ENCODE measurements at places on chromosomes 16 and 17. TPM values are rescaled to one million over a fixed set of nuclear protein-coding genes. Genes with fewer than 3 reads are reported as not detected.

The SOST gene
- not detected for polyA plus RNA-seq

The TBC1D3 gene
- not detected for polyA plus RNA-seq

The OTOA gene
- not detected for polyA plus RNA-seq

The MINK1 gene
- 21.4 TPM for polyA plus RNA-seq

The CSH2 gene
- polyA plus RNA-seq: not detected

The CCL1 gene
- not detected for polyA plus RNA-seq

The HLF gene
- polyA plus RNA-seq: not detected

The ACSM2A gene
- not detected for polyA plus RNA-seq

The PRSS21 gene
- 10.4 TPM for polyA plus RNA-seq

The CLUH gene
- polyA plus RNA-seq: 19.7 TPM

The TRPV3 gene
- 2.2 TPM for polyA plus RNA-seq

The ITGAX gene
- 6.2 TPM for polyA plus RNA-seq

The ZG16B gene
- polyA plus RNA-seq: not detected

The WFDC1 gene
- polyA plus RNA-seq: not detected

The CRYM gene
- polyA plus RNA-seq: not detected

The PRSS22 gene
- polyA plus RNA-seq: not detected

The ST6GALNAC1 gene
- polyA plus RNA-seq: 0.44 TPM

The KRT12 gene
- polyA plus RNA-seq: not detected

The NEUROD2 gene
- polyA plus RNA-seq: not detected

The RNF227 gene
- polyA plus RNA-seq: 3.1 TPM

The CIITA gene
- 173 TPM for polyA plus RNA-seq

The TNFRSF17 gene
- polyA plus RNA-seq: 83.0 TPM

The CRYBA1 gene
- polyA plus RNA-seq: not detected

The GRAP gene
- polyA plus RNA-seq: 123 TPM

The RETREG3 gene
- 105 TPM for polyA plus RNA-seq

The KCNH6 gene
- polyA plus RNA-seq: not detected

The ADAM11 gene
- polyA plus RNA-seq: not detected

The ZNF469 gene
- polyA plus RNA-seq: 0.26 TPM

The PIP4K2B gene
- polyA plus RNA-seq: 11.5 TPM

The PRSS33 gene
- not detected for polyA plus RNA-seq

The SPATA22 gene
- not detected for polyA plus RNA-seq

The PSME3IP1 gene
- 91.6 TPM for polyA plus RNA-seq

The GAS2L2 gene
- not detected for polyA plus RNA-seq

The KRTAP17-1 gene
- not detected for polyA plus RNA-seq

The ANKRD13B gene
- not detected for polyA plus RNA-seq

The KRT36 gene
- polyA plus RNA-seq: not detected

The ITGAD gene
- not detected for polyA plus RNA-seq

The KLHL10 gene
- polyA plus RNA-seq: 0.16 TPM

The TEN1 gene
- 27.0 TPM for polyA plus RNA-seq

The PLK1 gene
- polyA plus RNA-seq: 0.53 TPM

The ARL17A gene
- 5.9 TPM for polyA plus RNA-seq

The EFNB3 gene
- not detected for polyA plus RNA-seq

The EVPLL gene
- not detected for polyA plus RNA-seq

The CEMP1 gene
- 6.2 TPM for polyA plus RNA-seq

The SLC6A2 gene
- not detected for polyA plus RNA-seq

The GAS7 gene
- 1.7 TPM for polyA plus RNA-seq

The PRDM7 gene
- polyA plus RNA-seq: not detected

The CD300LD gene
- polyA plus RNA-seq: not detected

Measured in IgD-negative memory B cell (primary cell).